ENCODE measurements at places on chromosomes 5 and 9.

GRCh38 chr9:73515216-73515615, 363.6 kb downstream of the ANXA1 start:
- DNase-seq: no peak

- no peak for DNase-seq
Measured at GRCh38 chr9:97845763-97846162, 7.3 kb upstream of the FOXE1 start.

- no peak for DNase-seq
Measured at GRCh38 chr5:87399720-87400119, 13.0 kb downstream of the CCNH start.

GRCh38 chr9:108156270-108156998, 666.9 kb upstream of the KLF4 start:
- DNase-seq: no peak

DNA sequence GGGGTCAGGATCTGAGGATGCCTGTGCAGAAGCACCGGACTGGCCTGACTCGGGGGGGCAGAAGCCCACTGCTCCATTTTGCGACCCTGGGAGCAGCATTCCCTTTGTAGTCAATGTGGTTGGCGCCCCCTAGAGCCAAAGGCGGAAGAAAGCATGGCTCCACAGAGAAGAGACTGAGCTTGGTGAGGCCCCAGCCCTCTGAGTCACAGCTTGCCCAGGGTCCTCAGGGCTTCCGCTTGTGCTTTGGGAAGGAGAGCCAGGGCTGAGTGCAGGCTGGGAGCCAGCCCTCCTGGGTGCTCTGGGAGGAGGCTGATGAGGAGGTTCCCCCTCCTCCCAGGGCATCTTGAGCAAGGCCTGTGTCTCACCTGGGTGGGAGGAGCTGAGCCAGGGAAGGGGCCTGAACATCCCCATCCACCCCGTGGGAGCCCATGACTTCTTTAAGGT, 5.5 kb upstream of the AQP3 start:
- DNase-seq: peak; percentile 71

GRCh38 chr5:36932699-36933098, 56.1 kb downstream of the NIPBL start:
- no peak for DNase-seq

GRCh38 chr5:136311999-136312398, 53.3 kb downstream of the TRPC7 start:
- DNase-seq: no peak

GRCh38 chr9:121924700-121925099, 168.4 kb downstream of the TTLL11 start:
- DNase-seq: no peak

DNA sequence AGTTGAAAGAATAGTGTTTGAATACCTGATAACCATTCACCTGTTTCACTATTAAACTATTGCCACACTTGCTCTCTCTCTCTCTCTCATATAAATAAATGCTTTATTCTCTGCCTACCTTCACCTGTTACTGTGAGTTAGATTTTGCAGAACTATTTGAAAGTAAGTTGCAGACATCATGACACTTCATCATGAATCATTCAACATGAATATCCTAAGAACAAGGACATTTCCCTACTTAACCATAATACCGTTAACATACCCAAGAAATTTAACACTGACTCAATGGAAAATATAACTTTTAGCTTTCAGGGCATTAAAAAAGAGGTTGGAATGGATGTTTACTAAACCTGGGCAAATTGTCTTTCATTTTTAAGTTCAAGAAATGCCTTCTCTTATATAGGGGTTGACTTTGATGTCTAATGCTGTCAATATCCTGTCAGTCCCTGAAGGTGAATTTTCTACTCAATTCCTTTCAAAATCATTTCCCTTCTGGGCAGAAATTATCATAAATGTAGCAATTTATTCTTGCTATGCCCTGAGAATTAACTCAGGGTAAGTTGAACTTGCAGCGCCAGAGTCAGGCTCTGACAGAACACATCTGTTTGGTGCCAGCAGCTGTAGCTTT, 582.6 kb upstream of the TLE4 start:
- no peak for DNase-seq

GRCh38 chr5:141084487-141084989, 9.9 kb upstream of the PCDHB2 start:
- peak; percentile 79 for DNase-seq

DNA sequence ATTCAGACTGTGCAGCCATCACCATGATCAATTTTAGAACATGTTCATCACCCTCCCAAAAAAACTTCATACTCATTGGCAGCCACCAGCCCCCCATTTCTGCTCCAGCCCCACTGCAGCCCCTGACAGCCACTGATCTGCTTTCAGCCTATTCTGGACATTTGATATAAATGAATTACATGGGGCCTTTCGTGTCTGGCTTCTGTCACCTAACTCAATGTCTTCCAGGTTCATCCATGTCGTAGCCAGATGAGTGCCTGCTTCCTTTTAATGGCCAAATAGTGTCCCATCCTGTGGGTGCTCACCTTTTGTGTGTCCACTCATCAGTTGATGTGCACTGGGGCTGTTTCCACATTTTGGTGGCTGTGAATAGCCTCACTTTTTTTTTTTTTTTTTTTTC, 63.5 kb downstream of the HMCN2 start:
- no peak for DNase-seq

GRCh38 chr9:109477258-109478050, 20.7 kb downstream of the PTPN3 start:
- DNase-seq: no peak

GRCh38 chr9:87292449-87293191, 205.0 kb upstream of the DAPK1 start:
- DNase-seq: no peak

DNA sequence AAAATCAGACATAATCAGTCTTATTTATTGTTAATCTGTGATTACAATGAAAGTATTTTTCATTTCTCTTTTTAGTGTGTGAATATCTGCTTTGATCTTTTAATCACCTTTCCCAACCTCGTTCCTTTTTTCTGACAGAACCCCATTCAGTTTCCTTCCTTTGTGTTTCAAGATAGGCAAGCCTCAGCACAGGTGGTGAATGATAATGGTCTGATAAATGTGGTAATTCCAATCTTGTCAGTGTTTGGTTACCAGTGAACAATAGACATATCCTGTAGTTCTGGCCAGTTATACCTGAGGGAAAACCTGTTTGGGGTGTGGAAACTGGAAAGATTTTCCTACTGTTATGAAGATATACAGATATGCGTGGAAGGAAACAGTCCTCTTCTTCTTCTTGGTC, 13.5 kb downstream of the STX17 start:
- DNase-seq: no peak

- no peak for DNase-seq
Measured at GRCh38 chr5:150989695-150990094, 30.7 kb upstream of the GPX3 start.

- no peak for DNase-seq
Measured at GRCh38 chr5:107444300-107444699, 226.4 kb downstream of the EFNA5 start.

DNA sequence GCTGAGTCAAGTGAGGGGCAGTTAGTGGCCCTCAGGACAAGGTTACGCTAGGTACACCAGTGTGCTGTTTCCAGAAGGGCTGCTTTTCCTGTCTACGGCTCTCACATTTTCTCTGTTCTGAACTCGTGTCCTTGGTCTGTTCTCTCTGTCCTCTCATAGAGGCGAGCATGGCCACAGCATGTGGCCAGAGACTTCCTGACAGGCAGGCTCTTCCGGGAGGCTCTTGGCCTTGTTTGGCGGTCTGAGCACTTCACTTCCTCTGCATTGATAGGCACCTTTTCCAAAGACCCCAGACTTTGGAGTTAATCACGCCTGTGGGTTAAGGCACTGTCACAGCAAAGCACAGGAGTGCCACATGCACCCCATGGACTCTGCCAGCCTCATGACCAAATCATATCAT, 1.2 kb downstream of the CKMT2 start:
- peak; percentile 33 for DNase-seq
